ENCODE measurements at places on chromosomes 1 and 21. TPM values are rescaled to one million over a fixed set of nuclear protein-coding genes. Genes with fewer than 3 reads are reported as not detected.

- no peak overlapping the region for H3K4me3 ChIP-seq
- no peaks in the 10 kb centered on the region for H3K27me3 ChIP-seq
- H3K36me3 ChIP-seq = no peaks in the 10 kb centered on the region
- H3K27ac ChIP-seq = no peak overlapping the region
- DNase-seq = no peak
Observed at GRCh38 chr1:245858722-245859492, 648.2 kb downstream of the SMYD3 start.

DNA sequence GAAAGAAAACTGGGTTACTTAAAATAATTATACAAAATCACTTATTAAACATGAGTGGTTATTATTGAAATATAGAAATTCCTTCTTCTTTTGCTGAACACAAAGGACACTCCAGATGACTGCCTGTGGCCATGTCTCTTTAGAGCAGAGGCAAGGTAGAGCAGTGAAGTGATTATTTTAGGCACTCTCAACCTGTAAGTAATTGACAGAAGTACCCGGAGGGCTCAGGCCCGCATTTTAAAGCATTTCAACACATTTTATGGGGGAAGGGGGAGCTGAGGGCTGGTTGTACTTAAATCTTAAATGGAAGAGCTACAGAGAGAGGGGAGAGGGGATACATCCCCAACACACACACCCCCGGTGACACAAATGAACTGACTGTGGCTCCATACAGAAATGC lies 10.2 kb downstream of the OSCP1 start:
- H3K36me3 ChIP-seq = no peaks in the 10 kb centered on the region
- H3K27ac ChIP-seq = no peak overlapping the region
- no peaks in the 10 kb centered on the region for H3K27me3 ChIP-seq

DNA sequence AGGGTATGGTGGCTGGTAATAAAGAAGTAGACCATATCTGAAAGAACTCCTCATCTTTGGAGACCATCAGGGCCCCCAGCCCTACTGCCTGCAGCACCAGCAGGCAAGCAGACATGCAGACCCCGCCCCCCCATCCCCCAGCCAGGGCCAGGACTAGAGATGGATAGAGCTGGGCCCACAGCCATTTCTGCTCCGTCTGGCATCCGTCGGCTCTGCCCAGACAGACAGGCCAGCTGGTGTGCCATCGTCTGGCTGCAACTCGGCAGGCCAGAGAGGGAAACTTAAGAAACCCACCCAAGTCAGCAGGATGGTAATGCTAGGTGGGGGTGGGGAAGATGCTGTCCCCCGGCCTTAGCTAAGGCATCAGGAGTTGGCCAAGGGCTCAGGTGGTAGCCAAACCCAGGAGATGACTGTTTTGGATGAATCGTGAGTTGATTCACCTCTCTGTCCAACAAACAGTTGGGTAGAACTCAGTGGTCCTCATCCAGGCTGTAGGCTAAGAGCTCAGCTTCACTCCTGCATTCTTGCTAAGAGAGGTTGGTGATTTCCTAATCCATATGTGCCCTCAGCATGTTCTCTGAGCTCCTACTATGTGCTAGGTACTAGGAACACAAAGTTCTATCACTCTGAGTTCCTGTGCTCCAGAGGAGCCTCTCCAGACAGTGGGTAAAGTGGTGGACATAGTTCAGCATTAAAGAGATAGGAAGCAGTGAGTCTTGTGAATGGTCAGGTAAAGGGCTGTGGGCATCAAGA lies 23.2 kb upstream of the TMEM222 start:
- H3K4me1 ChIP-seq = peaks cover 15% of the 10 kb centered on the region
- H3K27me3 ChIP-seq = no peaks in the 10 kb centered on the region
- no peak overlapping the region for H3K4me3 ChIP-seq
- H3K36me3 ChIP-seq = peaks cover 32% of the 10 kb centered on the region
- peak overlapping the region; percentile 55 for H3K27ac ChIP-seq

- H3K4me1 ChIP-seq = no peaks in the 10 kb centered on the region
- peaks cover 6% of the 10 kb centered on the region for H3K36me3 ChIP-seq
- H3K27ac ChIP-seq = no peak overlapping the region
- no peak for DNase-seq
Observed at GRCh38 chr21:41398251-41398650, 27.8 kb upstream of the MX1 start.

GRCh38 chr21:10464975-10465374 lies 56.4 kb upstream of the TPTE start:
- no peaks in the 10 kb centered on the region for H3K36me3 ChIP-seq
- no peak for DNase-seq
- no peak overlapping the region for H3K4me3 ChIP-seq
- H3K4me1 ChIP-seq = no peaks in the 10 kb centered on the region
- H3K27ac ChIP-seq = no peak overlapping the region

- no peaks in the 10 kb centered on the region for H3K4me1 ChIP-seq
- no peaks in the 10 kb centered on the region for H3K36me3 ChIP-seq
- H3K27ac ChIP-seq = no peak overlapping the region
- H3K27me3 ChIP-seq = no peaks in the 10 kb centered on the region
- no peak overlapping the region for H3K4me3 ChIP-seq
Observed at GRCh38 chr1:26391450-26391849, 18.9 kb upstream of the ZNF683 start.

The CD160 gene
- not detected for total RNA-seq

The DCST1 gene
- total RNA-seq = not detected

All from thoracic aorta (tissue), 2 donors.